ENCODE measurements at places on chromosomes 3 and 15.
A peak's percentile ranks its signal among the peaks of the same experiment; 100 is the strongest.

DNA sequence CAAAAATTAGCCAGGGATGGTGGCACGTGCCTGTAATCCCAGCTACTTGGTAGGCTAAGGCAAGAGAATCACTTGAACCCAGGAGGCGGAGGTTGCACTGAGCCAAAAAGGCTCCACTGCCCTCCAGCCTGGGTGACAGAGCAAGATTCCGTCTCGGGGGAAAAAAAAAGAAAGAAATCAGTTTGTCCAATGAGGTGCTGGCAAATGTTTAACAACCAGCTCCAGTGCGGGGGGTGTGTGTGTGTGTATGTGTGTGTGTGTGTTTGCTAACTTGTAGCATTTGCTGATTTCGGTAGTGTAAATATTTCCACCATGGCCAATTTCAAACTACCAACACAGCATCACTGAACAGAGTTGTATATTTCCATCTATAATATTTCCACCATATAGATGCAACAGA, 23.8 kb upstream of the IDH2 start:
- H3K27ac ChIP-seq: no peak overlapping the region
- peaks cover 12% of the 10 kb centered on the region for H3K27me3 ChIP-seq
- no peak for DNase-seq

GRCh38 chr3:62193586-62194345, 179.6 kb downstream of the FEZF2 start:
- no peak for DNase-seq
- peaks cover 5% of the 10 kb centered on the region for H3K4me1 ChIP-seq
- no peak overlapping the region for H3K27ac ChIP-seq
- H3K27me3 ChIP-seq: no peaks in the 10 kb centered on the region

- no peak for DNase-seq
- H3K27me3 ChIP-seq: no peaks in the 10 kb centered on the region
- peaks cover 9% of the 10 kb centered on the region for H3K4me1 ChIP-seq
- no peak overlapping the region for H3K27ac ChIP-seq
Measured at GRCh38 chr15:41885321-41885720, 8.5 kb downstream of the SPTBN5 start.

- H3K27ac ChIP-seq: no peak overlapping the region
- no peaks in the 10 kb centered on the region for H3K36me3 ChIP-seq
- H3K4me3 ChIP-seq: no peak overlapping the region
- no peaks in the 10 kb centered on the region for H3K4me1 ChIP-seq
- H3K27me3 ChIP-seq: no peaks in the 10 kb centered on the region
Measured at GRCh38 chr3:101484805-101485620, 28.0 kb downstream of the SENP7 start.

- no peaks in the 10 kb centered on the region for H3K27me3 ChIP-seq
Measured at GRCh38 chr3:181567311-181568075, 144.2 kb upstream of the SOX2 start.

GRCh38 chr15:58016581-58017175, 48.8 kb downstream of the ALDH1A2 start:
- H3K36me3 ChIP-seq: no peaks in the 10 kb centered on the region
- H3K27ac ChIP-seq: no peak overlapping the region
- H3K4me1 ChIP-seq: no peaks in the 10 kb centered on the region
- H3K27me3 ChIP-seq: no peaks in the 10 kb centered on the region
- no peak overlapping the region for H3K4me3 ChIP-seq
- no peak for DNase-seq

DNA sequence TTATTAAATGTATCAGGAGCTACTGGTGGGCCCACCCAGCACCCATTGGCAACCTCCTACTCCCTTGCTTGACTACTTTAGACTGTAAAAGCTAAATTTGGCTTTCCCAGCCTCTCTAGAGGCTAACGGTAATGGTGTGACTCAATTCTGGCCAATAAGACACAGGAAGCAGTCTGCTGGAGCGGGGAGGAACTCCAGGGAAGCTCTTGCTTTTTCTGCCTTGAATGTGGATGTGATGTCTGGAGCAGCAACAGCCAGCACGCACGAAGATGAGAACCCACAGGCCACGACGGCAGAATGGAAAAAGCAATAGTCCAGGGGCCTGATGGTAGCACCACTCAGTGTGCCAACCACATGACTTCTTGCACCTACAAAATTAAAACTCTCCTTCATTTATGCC, 39.9 kb downstream of the RAB6B start:
- DNase-seq: no peak
- no peak overlapping the region for H3K27ac ChIP-seq
- no peaks in the 10 kb centered on the region for H3K4me1 ChIP-seq
- H3K27me3 ChIP-seq: no peaks in the 10 kb centered on the region
- no peaks in the 10 kb centered on the region for H3K36me3 ChIP-seq

DNA sequence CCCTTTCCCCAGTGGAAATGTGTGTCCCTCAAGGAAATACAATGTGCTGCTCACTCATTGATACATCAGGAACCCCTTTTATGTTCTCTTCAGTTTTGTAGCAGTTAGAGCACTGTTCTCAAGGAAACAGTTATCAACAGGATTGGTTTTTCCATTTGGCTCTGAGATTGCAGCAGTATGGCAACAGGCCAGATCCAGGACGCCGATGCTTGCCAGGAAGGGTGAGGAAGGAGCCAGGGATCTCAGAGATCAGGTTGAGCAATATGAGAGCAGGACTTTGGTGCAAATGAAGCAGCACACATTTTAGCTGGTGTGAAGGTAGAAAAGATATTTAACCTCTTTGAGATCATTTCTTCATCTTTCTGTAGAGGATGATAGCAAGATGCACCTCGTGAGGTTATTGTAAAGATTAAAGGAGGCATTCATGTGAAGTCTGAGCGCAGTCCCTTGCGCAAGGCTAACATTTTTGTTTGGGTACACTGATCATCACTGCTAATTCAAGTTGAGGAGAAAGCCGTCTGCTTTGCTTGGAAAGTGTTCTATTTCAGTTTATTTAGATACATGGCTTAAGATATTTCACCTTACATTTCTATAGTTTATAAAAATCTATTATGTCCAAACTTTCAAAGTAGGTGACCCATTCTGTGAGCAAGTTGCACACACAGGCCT, 68.5 kb downstream of the KCNH8 start:
- H3K27me3 ChIP-seq: no peaks in the 10 kb centered on the region
- no peaks in the 10 kb centered on the region for H3K4me1 ChIP-seq
- H3K36me3 ChIP-seq: no peaks in the 10 kb centered on the region
- no peak overlapping the region for H3K27ac ChIP-seq

GRCh38 chr15:90213122-90213817, 12.1 kb downstream of the SEMA4B start:
- no peak overlapping the region for H3K4me3 ChIP-seq
- peaks cover 29% of the 10 kb centered on the region for H3K36me3 ChIP-seq
- peak overlapping the region; percentile 53 for H3K27ac ChIP-seq
- peaks cover 61% of the 10 kb centered on the region for H3K4me1 ChIP-seq

DNA sequence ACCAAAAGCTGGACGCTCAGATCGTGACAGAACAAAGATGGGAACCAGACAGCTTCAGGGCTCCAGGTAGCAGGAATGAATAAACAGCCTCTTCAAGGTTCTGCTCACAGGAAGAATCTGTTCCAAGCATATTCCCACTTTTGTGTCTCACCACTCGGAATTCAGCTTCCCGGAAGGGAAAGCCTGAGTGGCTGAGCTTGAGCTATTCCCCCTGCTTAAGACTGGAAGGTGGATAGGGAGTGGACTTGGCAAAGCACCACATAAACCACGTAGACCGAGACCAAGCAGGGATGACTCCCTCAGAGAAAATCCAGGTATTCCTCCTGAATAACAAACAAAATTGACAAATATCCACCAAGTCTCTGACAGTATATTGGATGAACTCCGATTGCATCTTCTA, 180.2 kb upstream of the NR2F2 start:
- no peak for DNase-seq
- no peak overlapping the region for H3K4me3 ChIP-seq
- no peak overlapping the region for H3K27ac ChIP-seq
- no peaks in the 10 kb centered on the region for H3K4me1 ChIP-seq
- H3K27me3 ChIP-seq: no peaks in the 10 kb centered on the region
- H3K36me3 ChIP-seq: no peaks in the 10 kb centered on the region

DNA sequence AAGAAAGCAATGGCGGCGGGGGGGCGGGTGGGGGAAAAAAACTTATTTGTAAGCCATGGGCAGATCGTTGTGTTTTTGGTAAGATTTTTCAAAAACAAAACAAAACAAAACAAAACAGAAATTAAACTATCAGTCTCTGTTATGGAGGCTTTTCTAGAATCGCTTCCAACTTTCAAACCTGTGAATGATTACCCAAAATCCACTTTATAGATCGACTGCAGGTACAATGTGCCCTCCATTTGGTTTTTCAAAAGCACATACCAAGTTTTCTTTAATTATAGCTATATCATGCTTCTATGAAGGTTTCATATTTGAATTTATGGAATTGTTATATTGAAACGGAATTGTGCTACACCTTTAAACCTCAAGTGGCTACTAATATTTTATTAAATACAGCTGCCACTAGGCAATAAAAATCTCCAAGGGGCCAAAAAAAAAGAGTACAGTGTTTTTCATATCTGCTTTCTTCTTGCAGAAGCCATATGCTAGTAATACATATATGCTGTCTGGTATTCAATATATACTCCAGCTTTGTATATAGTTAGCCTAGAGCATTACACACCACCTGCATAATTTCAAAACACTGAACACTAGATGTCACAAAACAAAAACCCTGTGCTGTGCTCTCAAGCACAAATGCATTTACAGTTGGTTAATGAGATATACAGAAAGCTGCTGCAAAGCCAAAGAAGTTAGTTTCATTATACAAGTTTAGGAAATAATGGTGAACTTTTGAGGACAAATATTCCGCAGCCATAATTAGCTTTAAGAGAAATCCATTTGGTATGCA, 683.8 kb upstream of the NR2F2 start:
- H3K36me3 ChIP-seq: no peaks in the 10 kb centered on the region
- H3K4me1 ChIP-seq: no peaks in the 10 kb centered on the region
- H3K27me3 ChIP-seq: no peaks in the 10 kb centered on the region
- no peak overlapping the region for H3K4me3 ChIP-seq
- DNase-seq: no peak

DNA sequence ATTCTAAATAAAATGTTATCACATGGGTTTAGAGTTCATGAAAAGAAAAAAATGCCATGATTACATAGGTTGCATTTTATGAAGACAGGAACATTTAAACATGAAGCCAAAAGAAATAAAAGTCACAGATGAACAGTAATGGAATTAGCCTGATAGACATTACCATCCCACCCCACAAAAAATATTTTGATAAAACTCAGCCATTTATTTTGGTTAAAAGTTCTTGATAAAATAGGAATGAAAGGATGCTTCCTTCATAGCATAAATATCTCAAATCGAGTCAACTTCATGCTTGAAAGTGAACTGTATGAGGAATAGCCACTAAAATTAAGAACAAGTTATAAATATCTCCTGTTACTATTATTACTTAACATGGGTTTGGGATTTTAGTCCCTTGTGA, 101.9 kb upstream of the TMC3 start:
- no peak overlapping the region for H3K4me3 ChIP-seq
- no peak for DNase-seq
- no peaks in the 10 kb centered on the region for H3K4me1 ChIP-seq

- DNase-seq: peak; percentile 94
- peak overlapping the region; percentile 87 for H3K27ac ChIP-seq
- no peaks in the 10 kb centered on the region for H3K27me3 ChIP-seq
- H3K4me3 ChIP-seq: no peak overlapping the region
- peaks cover 99% of the 10 kb centered on the region for H3K4me1 ChIP-seq
Measured at GRCh38 chr3:172129850-172130716, 90.7 kb downstream of the FNDC3B start.

GRCh38 chr3:172709774-172710663, 848 bp downstream of the NCEH1 start:
- no peaks in the 10 kb centered on the region for H3K4me1 ChIP-seq
- DNase-seq: peak; percentile 31
- H3K27ac ChIP-seq: peak overlapping the region; percentile 87
- no peaks in the 10 kb centered on the region for H3K27me3 ChIP-seq
- H3K4me3 ChIP-seq: peak overlapping the region; percentile 76

DNA sequence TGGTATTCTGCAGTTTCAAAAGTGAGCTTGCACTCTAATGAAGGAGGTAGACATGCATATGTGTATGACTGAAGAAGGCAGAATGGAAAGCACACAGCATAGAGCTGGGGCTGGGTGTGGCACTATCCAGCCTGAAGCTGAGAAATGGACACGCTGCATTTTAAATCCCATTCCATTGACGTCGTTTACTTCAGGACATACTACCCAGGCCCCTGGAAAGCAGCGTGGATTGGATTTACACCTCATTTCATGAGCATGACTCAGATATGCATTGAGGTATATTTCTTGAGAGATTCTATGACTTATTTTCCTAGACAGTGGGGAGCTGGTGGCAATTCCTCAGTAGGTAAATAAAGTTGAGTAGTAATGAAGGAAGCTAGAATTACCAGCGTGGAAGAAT, 101.4 kb downstream of the ABI3BP start:
- peaks cover 9% of the 10 kb centered on the region for H3K4me1 ChIP-seq
- H3K4me3 ChIP-seq: no peak overlapping the region
- DNase-seq: no peak
- no peak overlapping the region for H3K27ac ChIP-seq
- no peaks in the 10 kb centered on the region for H3K36me3 ChIP-seq
- H3K27me3 ChIP-seq: no peaks in the 10 kb centered on the region

DNA sequence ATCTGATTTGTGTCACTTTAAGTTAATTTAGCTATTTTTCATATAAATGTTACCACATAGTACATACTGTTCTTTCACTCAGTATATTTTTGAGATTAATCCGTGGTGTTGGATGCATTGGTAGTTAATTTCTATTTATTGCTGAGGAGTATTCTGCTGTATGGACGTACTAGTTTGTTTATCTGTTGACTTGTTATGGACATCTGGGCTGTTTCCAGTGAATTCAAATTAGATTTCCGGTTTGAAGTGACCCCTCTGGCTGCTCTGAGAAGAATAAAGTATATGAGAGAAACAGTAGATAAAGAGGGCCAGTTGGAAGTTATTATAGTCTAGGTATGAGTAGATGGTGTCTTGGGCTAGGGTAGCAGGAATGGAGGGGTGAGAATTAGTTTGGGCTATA, 15.6 kb downstream of the KAT2B start:
- H3K27me3 ChIP-seq: no peaks in the 10 kb centered on the region
- H3K4me1 ChIP-seq: peaks cover 55% of the 10 kb centered on the region
- H3K4me3 ChIP-seq: no peak overlapping the region
- no peaks in the 10 kb centered on the region for H3K36me3 ChIP-seq
- no peak for DNase-seq

GRCh38 chr3:164470471-164470870, 607.8 kb downstream of the SI start:
- H3K4me1 ChIP-seq: no peaks in the 10 kb centered on the region
- no peaks in the 10 kb centered on the region for H3K27me3 ChIP-seq
- no peak overlapping the region for H3K27ac ChIP-seq
- no peaks in the 10 kb centered on the region for H3K36me3 ChIP-seq
- DNase-seq: no peak

- H3K27ac ChIP-seq: no peak overlapping the region
- DNase-seq: no peak
- H3K4me1 ChIP-seq: no peaks in the 10 kb centered on the region
- no peaks in the 10 kb centered on the region for H3K36me3 ChIP-seq
Measured at GRCh38 chr15:28933710-28934445, 48.1 kb downstream of the APBA2 start.
